ENCODE measurements at places on chromosomes 2 and 18.

DNA sequence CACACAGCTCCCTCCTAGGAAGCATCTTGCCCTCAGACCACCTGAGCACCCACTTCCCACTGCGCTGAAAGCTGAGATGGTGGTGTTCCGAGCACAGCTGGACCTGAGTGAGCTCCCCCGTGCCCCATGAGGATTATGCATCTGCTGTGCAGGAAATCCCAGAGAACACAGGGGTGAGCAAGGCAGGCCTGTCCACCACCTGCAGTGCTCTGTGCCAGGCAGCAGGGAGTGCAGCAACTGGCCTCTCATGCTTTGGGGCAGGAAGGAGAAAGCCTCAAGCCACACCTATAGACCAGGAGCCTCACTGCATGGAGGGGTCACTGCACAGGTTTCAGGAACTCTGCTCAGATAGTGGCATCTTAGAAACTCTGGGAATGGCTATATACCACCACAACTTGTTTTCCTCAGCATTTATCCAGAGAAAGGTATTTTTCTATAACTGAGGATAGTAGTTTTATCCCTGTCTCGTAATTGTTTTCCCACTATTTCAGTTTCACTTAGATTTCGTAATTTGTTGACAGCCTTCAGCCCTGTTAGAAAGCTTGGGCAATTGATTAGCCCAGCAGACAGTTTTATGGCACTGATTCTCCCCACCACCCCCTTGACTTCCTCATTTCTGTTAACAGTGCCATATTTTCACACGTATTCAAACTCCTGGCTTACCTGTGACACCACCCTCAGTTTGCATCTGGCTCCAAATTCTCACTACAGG is 144.3 kb upstream of the DAPL1 start:
- DNase-seq = no peak

DNA sequence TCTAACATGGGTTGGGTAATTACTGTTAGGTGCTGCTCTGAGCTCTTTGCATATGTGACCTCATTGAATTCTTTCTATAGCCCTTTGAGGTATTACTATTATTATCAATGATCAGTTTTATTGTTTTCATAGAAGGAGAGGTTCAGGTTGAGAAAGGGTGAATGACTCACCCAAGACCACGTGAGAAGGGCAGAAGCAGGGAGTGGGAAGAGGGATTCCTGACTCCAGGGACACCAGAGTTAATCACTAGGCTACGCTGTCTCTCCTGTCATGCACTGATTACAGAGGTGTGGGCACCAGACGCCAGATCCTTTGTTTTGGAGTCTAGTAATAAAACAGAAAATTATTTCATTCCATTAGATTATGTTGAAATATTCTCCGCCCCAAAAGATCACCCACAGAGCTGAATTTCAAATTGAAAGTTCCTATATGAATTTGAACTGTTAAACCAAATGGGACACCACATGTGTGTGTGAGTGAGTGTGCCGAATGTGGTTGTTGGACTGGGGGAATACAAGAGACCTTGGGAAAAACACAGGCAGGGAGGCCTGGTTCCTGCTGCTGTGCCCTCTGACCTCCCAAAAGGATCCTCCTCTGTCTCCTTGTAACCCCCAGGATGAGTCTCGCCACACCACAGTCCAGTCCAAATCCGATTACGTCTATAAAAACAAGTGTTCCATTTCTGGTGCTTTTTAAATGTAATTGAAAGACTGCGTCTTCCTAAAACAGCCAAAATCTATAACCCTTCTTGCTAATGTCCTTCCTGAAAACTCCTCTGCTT is 215.4 kb downstream of the ZNF521 start:
- peak; percentile 37 for DNase-seq

DNA sequence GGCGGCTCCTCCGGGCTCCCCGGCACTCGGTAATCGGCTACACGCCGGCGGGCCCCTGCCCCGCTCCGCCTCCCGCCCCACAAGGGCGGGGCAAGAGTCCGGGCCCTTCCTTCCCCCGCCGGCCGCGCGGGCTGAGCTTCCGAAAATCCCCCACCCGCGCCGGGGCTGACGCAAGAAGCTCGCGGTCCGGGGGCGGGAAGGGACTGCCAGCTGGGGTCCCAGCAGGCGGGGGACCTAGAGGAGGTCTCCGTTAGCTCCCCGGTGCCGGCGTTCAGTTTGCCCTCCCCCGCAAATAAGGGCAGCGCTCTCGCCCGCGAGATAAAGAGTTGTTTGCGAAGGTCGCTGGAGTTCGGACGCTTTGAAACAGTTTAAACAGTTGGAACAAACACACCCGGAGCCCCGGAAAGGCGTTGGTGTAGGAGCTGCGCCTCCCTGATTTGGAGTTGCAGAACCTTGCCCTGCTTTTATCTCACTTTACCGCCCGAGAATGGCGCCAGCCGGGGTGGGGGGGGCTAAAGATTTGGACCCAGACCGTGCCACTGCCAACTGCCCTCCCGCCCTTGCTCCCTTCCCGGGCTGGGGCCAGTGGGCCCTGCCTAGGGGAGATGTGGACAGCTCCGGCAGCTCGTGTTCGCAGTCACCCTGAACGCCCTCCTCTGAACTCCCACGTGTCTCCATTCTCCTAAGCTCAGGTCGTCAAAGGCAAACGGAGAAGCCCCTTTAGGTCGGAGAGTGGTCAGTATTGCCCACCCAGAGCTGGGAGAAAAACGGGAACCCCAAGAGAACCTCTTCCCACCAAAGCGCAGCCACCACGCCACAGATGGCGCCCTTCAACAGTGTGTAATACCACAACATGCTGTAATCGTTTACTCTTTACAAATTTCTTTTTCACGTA is at the start of gene NFE2L2:
TSS of gene NFE2L2 (minus strand) at position 35 of the 895 bp plus-strand sequence. CDS start 151 bp downstream, outside the sequence.
- DNase-seq = peak; percentile 88

GRCh38 chr2:240383099-240383758 is 52.2 kb upstream of the GPC1 start:
- no peak for DNase-seq

- DNase-seq = no peak
Observed at GRCh38 chr2:39623917-39624316, 41.8 kb upstream of the TMEM178A start.

DNA sequence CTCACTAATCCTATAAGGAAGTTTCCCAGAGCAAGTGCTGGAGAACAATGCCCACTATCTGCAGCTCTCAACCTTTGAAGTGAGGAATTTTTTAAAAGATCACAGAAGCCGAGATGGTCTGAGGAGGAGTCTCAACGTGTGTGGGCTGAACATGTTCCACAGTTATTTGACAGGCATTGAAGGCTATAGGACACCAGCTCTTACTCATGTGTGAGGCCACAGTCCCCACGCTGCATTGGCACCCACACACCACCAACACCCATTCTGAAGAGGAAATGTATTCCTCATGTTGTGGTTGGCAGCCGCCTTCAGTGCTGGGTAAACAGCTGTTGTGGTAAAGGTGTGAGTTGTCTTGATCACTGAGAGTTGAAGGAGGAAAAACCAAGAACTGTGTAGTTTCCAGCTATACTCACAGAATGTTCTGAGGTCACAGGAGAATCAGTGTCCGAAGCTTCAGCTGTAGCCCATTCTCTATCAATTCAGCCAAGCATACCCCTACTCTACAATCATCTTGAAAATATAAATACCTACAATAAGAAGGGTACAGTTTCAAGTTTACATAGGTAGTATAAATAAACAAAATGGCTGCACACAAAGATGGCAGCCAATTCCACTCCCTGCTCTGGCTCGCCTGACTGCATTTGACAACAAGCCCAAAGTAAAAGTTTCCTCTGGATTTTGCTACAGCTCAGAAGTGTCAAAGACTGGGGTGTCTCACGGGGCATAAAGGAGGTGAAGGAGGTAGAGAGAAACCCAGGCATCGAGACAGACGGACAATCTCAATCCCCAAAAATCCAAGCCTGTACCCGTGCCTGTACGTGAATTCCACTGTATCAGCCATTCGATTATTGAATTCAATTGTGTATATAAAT is 12.1 kb downstream of the CD226 start:
- DNase-seq = no peak

- no peak for DNase-seq
Observed at GRCh38 chr2:215435280-215435869, 493 bp downstream of the FN1 start.

DNA sequence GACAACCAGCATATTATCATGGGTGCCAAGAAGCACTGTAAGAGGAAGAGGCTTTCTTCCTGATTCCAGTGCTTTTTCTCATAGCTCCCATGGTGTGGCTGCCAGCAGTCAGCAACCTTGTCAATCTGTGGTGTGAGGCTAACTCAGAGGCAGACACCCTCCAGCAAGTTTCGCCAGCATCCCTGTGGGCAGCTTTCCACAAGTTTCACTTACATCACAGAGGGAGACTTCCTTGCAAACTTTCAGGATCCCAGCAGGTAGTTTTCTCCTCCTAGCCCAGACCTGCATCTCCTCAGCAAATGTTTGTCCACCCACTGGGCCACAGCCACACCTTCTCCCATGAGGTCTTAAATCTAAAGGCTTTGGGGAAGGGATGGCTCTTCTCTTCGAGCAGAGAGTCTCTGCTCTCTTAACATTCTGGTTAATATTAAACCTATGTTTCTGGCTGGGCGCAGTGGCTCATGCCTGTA is 9.1 kb downstream of the DNAH7 start:
- no peak for DNase-seq

Measured in tibial nerve (tissue), 4 donors.